ENCODE measurements at places on chromosomes 3 and 15.

DNA sequence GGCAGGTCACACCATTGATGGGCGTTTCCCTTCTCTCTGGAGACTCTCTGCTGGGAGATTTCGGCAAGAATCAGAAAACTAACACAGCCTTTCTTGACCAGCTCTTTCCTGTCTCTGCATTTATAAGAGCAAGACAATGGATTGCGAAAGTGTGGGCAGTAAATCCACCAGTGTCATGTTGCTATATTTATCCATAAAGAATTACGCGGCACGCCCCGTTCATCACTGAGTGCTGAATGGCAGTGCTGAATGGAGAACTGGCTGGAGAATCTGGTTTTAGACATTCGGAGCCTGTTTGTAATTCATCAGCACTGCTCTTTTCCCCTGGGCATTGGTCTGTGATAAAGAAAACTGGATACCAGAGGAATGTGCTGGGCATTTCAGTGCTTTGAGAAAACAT lies 2.0 kb upstream of the CEMIP start:
- no peak for DNase-seq

GRCh38 chr3:131388490-131388799 lies 6.9 kb downstream of the NUDT16 start:
- DNase-seq, result no peak

- no peak for DNase-seq
Observed at GRCh38 chr15:45088801-45089711, 24.9 kb downstream of the DUOX2 start.

- no peak for DNase-seq
Observed at GRCh38 chr3:148208975-148209374, 488.7 kb upstream of the AGTR1 start.

DNA sequence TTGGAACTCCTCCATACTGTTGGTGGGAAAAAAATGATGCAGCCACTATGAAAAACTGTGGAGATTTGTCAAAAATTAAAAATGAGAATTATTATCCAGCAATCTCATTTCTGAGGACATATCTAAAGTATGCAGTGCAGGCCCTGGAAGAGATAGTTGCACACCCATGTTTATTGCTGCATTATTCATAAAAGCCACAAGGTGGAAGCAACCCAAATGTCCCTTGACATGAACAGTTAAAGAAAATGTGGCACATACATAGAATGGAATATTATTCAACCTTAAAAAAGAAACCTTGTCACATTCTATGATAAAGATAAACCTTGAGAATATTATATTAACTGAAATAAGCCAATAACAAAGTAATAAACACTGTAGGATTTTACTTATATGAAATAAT lies 80.9 kb upstream of the ARHGEF26 start:
- no peak for DNase-seq

All from coronary artery (tissue), 2 donors.